Upper lobe of right lung (tissue), 1 donor: ENCODE measurements at places on chromosomes 11 and 22.

- DNase-seq, result peak; percentile 76
Observed at GRCh38 chr11:66316849-66317251, at the start of gene CD248. CD248 (minus strand) TSS chr11:66317044; CDS start chr11:66317027, 17 bp downstream.

GRCh38 chr22:30573594-30574094 lies 821 bp downstream of the GAL3ST1 start:
- no peak for DNase-seq

GRCh38 chr11:64410404-64410734 lies 51.4 kb downstream of the RPS6KA4 start:
- DNase-seq, result no peak

DNA sequence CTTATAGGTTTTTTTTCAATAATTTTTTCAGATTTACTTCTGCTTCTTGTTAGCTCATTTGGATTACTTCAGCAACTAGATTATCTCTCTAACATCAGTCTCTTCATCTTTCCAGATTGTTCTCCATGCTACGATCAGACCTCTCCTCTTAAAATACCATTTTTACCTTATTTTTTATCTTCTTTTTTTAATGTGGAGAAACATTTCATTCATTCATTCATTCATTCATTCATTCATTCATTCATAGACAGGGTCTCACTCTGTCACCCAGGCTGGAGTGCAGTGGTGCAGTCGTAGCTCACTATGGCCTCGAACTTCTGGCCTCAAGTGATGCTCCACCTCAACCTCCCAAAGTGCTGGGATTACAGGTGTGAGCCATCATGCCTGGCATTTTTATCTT lies 189.4 kb downstream of the UVRAG start:
- DNase-seq, result no peak

GRCh38 chr11:127643268-127644058 lies 642.9 kb upstream of the KIRREL3 start:
- no peak for DNase-seq

DNA sequence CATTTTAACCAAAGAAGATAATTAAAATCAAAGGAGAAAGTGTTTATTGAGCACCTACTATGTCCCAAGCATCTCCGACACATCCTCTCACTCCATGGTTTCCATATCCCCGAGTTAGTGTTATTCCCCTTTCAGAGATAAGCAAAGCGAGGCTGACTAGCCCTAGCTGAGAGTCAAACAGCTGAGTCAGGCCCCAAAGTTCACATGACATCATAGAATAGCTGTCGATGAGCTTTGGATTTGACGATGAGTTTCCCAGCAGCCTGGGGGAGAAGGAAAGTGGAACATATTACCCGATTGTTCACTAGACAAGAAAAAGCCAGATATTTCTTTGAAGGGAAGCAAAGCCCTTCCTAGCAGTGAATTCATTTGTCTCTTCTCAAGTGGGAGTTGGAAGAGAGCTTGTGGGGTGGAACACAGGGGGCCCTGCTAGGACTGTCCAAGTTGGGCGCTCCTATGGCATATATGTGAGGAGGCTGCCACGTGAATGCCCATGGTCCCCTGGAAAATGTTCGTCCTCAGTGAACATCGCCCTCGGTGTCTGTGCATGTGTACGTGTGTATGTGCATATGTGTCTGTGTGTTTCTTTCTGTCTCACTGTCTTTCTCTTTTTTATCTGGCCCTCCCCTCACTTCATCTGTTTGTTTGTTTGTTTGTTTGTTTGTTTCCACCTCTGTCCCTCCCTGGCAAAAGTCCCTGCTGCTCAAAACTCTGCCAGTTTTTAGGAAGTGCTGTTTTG lies 493 bp upstream of the CYTH4 start:
- DNase-seq, result no peak

DNA sequence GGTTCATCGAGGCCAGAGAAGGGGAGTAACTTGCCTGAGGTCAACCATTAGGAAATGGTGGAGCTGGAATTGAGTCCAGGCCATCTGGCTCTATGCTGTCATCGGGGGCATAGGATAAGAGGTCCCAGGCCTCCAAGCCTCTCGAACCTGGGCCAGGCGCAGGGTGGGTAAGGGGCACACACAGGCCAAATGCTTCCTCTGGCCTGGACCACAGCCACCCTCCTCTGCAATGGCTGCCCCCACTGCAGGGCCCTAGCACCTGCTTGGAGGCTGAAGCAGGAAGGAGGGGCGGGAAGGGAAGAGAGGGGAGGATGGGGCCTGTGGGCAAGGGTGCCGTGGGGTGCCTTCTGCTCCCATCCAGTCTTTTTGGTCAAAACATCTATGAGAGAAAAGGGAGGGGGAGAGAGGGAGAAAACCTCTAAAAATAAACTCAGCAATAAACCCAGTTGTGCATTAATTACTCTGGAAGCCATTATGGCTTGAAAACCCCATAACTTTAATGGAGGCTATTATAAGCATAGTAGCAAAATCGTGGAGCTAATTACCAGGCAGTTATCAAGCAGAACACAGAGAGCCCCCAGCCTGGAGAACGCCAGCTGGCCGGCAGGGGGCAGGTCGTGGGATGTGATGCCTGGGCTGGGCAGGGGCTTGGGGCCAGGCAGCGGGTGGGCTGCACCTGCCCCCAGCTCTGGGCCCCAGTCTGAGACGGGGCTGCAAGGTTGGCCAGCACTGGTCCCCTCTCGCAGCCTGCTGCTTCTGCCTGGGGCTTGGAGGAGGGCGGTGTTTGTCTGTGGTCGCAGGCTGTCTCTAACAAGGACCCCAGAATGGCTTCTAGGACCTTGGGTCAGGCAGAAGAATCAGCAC lies 21.1 kb downstream of the B3GAT1 start:
- DNase-seq, result no peak

DNA sequence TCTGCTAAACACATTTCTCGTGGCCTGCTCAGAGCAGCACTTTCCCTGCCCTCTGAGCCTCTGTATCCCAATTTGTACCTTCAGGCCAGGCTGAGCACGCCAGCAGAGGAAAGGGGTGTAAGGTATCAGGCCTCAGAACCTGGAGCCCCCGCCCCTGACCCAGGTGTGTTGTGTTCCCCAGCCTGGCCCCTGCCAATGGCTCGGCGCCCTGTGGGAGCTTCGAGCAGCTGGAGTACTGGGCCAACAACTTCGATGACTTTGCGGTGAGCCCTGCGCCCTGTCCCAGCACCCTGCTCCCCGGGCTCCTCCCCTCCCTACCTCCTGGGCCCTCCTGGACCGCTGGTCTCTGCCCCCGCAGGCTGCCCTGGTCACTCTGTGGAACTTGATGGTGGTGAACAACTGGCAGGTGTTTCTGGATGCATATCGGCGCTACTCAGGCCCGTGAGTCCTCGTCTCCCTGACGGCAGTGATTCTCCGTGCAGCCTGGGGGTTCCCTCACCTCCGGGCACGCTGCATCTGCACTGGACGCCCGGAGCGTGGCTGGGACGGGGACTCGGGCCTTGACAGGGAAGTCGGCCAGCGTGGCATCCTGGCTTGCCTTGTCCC lies 36.9 kb downstream of the TPCN2 start:
- no peak for DNase-seq

GRCh38 chr11:87894961-87895360 lies 280.3 kb downstream of the RAB38 start:
- no peak for DNase-seq

- DNase-seq, result no peak
Observed at GRCh38 chr11:6962673-6963072, 36.4 kb downstream of the ZNF215 start.
